ENCODE measurements at places on chromosomes 1 and 21.

DNA sequence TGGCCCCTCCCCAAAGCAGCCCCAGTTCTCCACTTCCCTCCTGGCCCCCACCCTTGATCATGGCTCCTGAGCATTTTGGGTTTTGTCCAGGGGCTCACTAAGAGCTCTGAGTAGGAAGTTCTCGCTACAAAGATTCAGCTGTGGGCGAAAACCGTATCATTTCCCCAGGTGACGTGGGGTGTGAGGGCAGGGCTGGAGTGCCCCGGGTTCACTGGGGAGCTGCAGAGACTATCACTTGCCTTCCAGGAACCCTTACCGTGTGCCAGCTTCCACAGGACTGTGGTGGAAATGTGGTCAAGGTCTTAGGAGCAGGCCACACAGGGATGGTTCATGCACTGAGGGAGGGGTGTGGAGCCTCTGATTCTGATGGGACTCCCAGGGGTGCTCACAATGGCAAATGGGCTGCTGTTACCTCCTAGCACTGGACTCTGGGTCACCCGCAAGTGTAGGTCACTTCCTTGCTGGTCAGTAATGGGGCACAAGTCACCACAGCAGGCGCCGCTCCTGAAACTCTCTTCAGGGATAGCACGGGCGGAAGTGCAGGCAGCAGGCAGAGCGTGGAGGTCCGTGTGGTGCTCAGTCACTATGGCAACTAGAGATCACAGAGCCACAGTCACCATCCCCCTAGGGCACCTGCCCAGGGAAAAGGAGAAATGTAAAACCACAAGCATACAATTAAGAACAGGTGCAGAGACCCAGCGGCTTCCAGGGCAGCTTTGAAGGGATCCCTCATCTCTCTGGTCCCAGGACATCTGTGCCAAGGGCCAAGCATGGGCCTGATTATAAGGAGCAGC, 35.4 kb downstream of the RSPH1 start:
- no peak for DNase-seq

GRCh38 chr21:15422783-15423182, 307.0 kb upstream of the USP25 start:
- DNase-seq = no peak

DNA sequence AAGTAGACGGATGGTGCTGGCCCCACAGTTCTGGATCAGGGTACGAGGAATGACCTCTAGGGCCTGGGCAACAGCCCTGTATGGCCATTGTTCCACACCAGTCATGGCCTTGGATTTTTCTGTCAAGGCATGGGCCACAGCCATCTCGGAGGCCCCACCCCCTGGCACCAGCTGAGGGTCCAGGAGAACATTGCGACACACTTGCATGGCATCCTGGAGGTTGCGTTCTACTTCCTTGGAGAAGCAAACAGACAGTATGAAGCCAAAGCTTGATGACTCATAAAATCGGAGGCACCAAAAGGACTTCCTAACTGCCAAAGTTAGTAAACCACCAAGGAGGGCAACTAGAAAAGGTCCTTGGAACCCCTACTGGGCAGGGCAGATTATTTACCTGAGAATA, 11.9 kb upstream of the VHLL start:
- DNase-seq = no peak

- DNase-seq = no peak
Measured at GRCh38 chr1:167997037-167997575, 60.2 kb upstream of the MPC2 start.

DNA sequence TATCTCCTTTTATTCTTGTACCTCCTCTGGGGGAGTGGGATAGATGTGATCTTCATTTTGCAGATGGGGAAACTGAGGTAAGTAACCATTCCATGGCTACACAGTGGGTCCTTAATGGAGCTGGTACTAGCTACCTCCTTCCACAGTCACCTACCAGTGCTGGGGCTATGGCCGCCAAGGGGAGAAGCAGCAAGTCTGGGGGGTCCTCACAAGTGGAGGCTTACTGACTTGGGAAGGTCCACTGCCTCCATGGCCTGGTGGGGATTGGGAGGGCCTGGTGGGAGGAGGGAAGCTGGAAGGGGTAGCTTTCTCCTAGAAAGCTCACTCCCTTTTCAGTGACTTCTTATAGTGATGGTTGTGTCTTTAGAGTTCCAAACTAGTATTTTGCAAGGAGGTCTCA, 5.9 kb upstream of the FOXO6 start:
- no peak for DNase-seq

DNA sequence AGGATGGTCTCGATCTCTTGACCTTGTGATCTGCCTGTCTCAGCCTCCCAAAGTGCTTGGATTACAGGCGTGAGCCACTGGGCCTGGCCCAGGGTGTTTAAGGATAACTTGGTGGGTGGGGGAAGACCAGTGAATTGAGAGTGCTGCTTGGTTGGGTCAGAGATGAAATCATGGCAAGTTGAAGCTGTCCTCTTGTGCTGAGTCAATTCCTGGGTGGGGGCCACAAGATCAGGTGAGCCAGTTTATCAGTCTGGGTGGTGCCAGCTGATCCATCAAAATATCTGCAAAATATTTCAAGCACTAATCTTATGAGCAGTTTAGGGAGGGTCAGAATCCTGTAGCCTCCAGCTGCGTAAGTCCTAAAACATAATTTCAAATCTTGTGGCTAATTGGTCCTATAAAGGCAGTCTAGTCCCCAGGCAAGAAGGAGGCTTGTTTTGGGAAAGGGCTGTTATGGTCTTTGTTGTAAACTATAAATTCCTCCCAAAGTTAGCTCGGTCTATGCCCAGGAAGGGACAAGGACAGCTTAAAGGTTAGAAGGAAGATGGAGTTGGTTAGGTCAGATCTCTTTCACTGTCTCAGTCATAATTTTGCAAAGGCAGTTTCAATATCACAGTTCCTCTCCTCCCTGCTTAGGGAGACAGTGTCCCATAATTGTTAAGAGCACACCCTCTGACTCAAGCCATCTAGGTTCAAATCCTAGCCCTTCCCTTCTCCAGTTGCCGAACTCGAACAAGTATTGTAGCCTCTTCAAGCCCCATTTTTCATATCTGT, 66.8 kb upstream of the BACH1 start:
- no peak for DNase-seq

DNA sequence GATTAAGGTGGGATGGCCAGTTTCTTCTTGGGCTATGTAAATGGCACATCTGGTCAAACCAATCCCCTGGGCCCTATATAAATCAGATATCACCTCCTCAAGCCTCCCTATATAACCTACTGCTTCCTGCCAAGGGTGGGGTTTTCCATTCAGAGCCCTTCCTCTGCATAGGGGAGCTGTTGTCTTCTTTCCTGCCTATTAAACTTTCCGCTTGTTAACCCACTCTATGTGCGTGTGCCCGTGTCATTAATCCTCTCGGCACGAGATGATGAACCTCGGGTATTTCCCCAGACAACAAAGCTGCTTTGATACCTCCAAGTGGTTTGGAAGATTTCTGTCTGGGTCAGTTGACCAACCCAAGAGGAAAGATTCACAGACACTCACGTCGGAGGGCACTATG, 19.3 kb upstream of the SERTAD4 start:
- DNase-seq = no peak

DNA sequence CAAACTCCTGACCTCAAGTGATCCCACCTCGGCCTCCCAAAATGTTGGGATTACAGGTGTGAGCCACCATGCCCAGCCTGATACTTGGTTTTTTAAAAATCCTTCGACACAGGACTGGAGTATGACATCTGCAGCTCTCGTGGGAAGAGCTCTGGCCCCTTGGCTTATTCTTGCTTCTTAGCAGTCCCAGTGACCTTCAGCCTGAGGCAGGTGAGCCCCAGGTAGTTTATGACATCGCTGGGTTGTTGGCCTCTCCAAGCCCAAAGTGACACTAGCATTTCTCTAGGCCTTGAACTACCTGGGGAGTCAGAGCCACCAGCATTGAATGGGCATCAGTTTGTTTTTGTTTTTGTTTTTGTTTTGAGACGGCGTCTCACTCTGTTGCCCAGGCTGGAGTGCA, 15.9 kb upstream of the IFNGR2 start:
- no peak for DNase-seq

DNA sequence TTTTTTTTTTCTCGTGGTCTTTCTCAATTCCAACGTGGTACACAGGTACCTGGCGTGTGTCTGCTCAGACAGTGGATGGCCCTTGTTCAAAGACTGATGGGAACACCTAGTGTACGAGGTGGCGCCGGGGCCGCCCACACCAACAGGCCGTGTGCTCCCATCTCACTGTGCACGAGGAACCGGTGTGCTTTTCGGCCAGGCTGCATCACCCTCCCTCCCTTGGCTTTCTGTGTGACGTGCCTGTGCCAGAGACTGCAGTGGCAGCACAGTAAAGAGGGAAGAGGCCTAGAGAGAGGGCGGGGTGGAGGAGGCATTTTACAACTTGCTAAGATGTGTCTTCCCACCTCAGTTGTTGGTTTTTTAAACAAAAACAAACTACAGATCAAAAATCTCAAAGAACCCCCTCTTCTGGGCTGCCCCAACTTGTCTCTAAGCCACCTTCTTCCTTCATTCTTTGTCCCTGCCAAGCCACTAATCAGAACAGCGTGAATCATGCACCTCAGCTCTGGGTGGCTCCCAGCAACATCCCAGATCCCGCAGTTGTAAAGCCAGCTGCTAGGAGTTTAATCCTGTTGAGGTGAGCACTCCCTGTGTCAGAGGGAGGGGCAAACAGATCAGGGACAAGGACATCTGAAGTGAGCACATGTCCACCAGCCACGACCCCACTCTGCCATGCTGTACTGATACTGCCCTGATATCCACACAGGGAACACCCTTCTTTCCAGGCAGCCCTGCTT, 20.7 kb downstream of the IRF2BP2 start:
- DNase-seq = no peak
